Activated T-cell treated with anti-CD3 and anti-CD28 coated beads, Interleukin-2, amount 50 U/mL, for 72 hours (primary cell): ENCODE measurements at places on chromosomes 11 and 22.

GRCh38 chr22:48753752-48754517 lies 1073.7 kb downstream of the BRD1 start:
- H3K36me3 ChIP-seq = no peaks in the 10 kb centered on the region
- no peak overlapping the region for H3K4me3 ChIP-seq
- DNase-seq = no peak
- no peak overlapping the region for H3K27ac ChIP-seq

DNA sequence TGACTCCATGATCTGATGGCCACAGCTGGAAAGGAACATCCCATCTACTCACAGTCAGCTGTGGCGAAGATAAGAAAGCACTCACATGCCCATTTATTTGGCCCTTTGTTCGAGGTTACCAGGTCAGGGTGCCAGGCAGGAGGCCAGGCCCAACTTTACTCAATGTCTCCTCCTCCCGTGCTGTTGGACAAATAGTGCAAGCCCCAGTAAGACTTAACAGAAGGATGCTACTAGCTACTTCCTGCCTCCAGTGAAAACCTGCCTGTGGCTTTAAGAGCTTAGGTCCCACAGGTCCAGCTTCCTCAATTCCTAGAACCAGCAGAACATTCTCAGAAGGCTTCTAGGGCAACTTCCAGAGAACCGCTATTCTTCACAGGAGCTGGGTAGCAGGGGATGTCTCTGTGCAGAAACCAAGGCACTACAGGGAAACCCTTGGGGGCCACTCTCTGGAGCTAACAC lies 12.9 kb upstream of the CRY2 start:
- peaks cover 6% of the 10 kb centered on the region for H3K27me3 ChIP-seq
- H3K4me1 ChIP-seq = peaks cover 12% of the 10 kb centered on the region
- no peaks in the 10 kb centered on the region for H3K36me3 ChIP-seq
- peak overlapping the region; percentile 60 for H3K4me3 ChIP-seq
- peak; percentile 6 for DNase-seq
- H3K27ac ChIP-seq = peak overlapping the region; percentile 78

DNA sequence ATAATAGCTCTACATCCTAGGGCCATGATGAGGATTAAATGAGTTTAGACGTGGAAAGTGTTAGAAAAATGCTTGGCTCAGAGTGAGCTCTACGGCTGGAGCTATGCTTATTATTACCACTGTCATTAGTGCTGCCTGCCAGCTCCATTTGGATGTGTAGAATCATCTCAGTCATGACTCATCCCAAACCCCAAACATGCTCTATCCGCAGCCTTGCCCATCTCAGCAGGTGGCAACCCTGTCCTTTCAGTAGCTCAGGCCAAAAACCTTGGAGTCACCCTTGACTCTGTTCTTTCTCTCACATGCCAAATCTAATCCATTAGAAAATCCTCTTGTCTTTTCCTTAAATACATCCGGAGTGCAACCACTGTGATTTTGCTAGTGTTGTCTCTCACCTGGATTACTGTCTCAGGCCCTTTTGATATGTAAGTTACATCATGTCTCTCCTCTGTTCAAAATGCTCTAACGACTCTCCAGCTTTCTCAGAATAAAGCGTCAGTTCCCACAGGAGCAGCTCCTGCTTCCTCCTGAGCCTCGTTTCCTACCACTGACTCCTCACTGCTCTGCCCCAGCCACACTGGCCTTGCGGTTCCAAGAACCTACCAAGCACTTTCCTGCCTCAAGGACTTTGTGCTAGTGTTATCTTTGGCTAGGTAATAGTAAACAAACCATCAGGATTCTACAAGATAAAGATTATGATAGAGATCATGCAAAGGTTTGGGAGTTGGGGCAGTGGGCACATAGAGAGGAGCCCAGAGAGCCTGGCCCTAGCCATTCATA lies 10.5 kb upstream of the CHRM1 start:
- no peak overlapping the region for H3K4me3 ChIP-seq
- H3K4me1 ChIP-seq = no peaks in the 10 kb centered on the region
- no peaks in the 10 kb centered on the region for H3K36me3 ChIP-seq
- DNase-seq = no peak
- H3K27me3 ChIP-seq = peaks cover 49% of the 10 kb centered on the region

DNA sequence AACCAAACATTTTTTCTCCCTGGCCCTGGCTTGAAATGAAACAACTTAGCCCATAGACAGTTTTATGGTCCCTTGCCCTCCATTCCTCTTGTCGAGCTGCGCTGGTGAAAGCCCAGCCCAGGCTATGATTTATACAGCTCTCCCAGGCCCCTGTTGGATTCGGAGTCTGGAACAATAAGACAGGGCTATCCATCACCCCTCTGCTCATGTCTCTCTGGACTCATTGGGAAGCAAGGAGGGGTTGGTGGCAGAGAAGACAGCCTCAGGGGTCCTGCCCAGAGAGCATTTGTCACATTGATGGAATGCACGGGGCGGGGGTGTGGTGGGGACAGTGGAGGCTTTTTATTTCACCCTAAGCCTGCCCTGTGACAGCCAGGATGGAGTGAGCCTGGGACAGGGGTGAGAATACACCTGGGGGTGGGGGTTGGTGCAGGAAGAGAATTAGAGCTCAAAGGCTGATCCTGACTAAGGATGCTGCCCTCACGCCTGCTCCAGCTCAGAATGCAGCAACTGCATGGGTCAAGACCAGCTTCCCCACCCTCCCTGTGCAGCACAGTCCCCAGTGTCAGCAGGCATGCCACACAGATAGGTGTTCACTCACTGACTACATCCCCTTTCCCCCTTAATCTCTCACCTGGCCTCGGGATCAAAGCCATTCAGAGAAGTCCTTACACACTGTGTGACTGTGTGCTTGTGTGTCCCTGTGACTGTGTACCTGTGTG lies 10.0 kb upstream of the PKNOX2 start:
- no peaks in the 10 kb centered on the region for H3K36me3 ChIP-seq
- no peak overlapping the region for H3K27ac ChIP-seq
- no peak for DNase-seq

GRCh38 chr22:30782613-30783012 lies 87.9 kb downstream of the OSBP2 start:
- DNase-seq = no peak
- H3K27me3 ChIP-seq = no peaks in the 10 kb centered on the region
- H3K4me1 ChIP-seq = peaks cover 8% of the 10 kb centered on the region
- H3K27ac ChIP-seq = no peak overlapping the region
- H3K36me3 ChIP-seq = no peaks in the 10 kb centered on the region

GRCh38 chr11:50088231-50088630 lies 55.6 kb downstream of the OR4C45 start:
- no peak overlapping the region for H3K27ac ChIP-seq
- H3K4me1 ChIP-seq = no peaks in the 10 kb centered on the region
- no peak for DNase-seq
- no peak overlapping the region for H3K4me3 ChIP-seq

DNA sequence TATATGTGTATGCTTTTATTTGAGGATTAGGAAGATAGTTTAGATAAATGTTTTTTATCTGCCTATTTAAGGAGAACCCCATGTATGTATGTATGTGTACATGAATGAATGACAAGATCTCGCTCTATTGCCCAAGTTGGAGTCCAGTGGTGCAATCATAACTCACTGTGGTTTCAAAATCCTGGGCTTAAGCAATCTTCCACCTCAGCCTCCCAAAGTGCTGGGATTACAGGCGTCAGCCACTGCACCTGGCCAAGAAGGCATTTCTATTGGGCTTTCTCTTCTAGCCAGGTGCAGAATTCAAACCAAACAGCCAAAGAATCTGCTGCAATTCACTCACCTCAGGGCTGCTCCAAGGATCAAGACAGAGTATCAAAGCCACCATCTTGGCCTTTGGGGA lies 25.5 kb upstream of the DGKZ start:
- no peak overlapping the region for H3K27ac ChIP-seq
- no peaks in the 10 kb centered on the region for H3K36me3 ChIP-seq
- H3K27me3 ChIP-seq = no peaks in the 10 kb centered on the region
- no peak for DNase-seq
- H3K4me3 ChIP-seq = no peak overlapping the region
- peaks cover 24% of the 10 kb centered on the region for H3K4me1 ChIP-seq
